ENCODE measurements at places on chromosomes 12 and 14.

- no peak for DNase-seq
Measured at GRCh38 chr12:101743242-101743641, 4.0 kb upstream of the SYCP3 start.

GRCh38 chr14:45679853-45680252, 426.9 kb upstream of the MIS18BP1 start:
- DNase-seq = no peak

DNA sequence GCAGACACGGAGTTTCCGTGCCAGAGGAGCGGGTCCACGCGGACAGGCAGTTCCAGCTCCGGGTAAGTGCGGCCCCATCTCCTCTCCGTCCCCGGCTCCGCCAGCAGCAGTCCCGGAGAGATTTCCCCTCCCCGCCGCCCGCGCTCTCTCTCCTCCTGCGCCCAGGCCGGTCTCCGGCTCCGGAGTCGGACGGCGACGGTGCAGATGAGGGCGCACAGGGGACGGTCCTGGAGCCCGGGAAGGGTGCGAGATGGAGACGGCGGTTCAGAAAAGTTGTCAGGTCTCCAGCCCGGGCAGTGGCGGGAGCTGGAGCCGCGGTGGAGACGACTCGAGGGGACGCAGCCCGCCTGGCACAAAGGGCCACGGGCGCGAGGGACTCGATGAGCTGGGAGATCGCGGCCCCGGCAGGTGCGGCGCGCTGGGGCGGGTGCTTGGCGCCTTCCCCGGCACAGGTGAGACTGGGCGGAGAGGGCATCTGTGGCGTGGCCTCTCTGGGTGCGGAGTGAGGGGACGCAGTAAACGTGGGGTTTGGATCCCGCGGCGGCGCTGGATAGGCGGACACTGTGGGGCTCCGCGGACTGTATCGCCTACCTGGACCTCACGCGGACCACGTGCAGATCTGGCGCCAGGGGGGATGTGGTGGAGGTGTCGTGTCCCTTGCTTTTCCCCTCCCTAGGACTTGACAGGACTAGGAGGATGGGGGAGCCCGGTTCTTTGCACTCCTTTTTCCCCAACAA, 1540.3 kb upstream of the TMEM132C start:
- DNase-seq = no peak

DNA sequence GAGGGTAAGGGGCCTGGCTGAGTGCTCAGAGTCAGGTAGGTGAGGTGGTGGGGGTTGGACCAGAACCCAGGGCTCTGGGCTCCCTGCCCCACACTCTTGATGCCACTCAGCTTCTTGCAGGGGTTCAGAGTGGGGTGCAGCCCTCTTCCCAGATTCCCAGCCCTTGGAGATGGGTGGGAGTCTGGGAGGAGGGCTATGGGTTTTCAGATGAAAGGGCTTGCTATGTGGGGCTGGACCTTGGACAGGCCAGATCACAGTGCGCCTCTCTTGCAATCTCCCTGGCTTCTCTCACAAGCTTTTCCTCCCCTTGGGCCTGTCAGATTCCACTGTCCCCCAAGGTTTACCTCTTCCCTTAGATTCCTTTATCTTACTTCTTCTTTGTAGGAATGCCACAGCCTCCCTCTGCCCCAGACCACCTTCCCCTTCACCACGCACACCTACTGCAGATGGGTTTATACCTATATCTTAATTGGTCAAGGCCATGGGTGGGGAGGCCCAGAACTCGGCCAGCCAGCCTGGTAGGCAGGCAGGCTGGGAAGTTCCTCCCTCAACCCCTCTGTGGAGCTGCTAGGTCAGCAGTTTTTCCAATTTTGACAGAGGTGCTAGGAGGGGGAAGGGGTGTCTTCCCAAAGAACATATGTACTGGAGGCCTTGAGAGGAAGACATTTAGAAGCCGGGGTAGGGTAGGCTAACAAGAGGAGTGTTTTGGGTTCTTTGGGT, 1.4 kb downstream of the NYNRIN start:
- DNase-seq = no peak

DNA sequence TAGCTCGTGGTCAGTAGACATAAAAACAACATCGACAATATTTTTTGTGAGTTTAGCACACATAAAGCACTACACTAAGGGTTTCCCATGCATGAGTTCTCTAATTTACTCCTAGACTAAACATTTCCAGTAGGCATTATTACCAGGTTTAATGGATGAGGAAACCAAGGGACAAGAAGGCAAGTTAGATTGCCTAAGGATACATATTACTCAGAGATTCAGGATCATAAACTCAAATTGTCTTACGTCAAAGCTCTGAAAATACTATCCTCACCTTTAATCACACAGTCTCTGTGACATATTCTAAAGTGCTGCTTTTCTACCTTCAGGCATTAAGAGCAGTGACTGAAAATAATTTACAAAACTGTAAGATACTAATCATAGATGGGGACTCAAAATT, 655.3 kb downstream of the SLC16A7 start:
- DNase-seq = no peak

DNA sequence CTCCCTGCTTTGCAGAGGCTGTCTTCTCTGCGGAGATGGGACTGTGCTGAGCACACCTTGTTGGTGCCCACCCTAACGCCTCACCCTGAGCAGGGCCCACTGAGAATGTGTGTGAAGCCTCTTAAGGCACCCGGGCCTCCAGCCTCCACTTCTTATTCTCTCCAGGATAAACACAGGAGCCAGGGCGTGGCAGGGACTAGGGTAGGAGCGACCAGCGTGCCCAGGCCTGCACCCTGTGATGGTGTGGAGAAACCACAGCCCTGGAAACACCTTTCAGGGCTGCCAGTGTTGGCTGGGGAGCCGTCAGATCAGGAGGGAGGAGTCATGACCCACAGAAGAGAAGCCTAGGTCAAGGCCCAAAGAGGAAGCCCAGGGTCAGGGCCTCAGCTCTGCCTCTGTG, 41.3 kb downstream of the VDR start:
- no peak for DNase-seq

- DNase-seq = no peak
Measured at GRCh38 chr12:66636771-66637170, 42.1 kb downstream of the GRIP1 start.
